Cardiac septum (tissue), 1 donor: ENCODE measurements at places on chromosomes 3 and 15.

DNA sequence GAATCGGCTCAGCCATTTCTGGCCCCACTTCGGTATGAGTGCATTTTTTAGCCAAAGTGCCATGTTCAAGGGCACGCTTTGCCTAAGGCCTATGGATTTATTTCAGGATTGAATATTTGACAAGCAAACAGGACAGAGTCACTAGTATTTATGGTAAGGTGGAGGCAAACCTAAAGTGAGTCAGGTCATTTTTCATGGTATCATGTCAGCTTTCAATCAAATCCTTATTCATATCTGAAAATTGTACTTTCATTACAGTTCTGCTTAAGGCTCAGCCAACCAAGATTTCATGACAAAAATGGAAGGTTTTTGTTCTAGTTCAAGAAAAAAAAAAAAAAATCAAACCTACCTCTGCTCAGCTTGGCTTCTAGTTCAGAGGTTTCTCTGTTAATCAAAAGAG lies 30.5 kb upstream of the ICE2 start:
- DNase-seq = no peak

- peak; percentile 60 for DNase-seq
Observed at GRCh38 chr15:77840991-77841775, 208.5 kb upstream of the LINGO1 start.

- no peak for DNase-seq
Observed at GRCh38 chr3:54251705-54252104, 129.4 kb downstream of the CACNA2D3 start.

GRCh38 chr3:109059264-109059663 lies 58.7 kb downstream of the MORC1 start:
- DNase-seq = no peak

DNA sequence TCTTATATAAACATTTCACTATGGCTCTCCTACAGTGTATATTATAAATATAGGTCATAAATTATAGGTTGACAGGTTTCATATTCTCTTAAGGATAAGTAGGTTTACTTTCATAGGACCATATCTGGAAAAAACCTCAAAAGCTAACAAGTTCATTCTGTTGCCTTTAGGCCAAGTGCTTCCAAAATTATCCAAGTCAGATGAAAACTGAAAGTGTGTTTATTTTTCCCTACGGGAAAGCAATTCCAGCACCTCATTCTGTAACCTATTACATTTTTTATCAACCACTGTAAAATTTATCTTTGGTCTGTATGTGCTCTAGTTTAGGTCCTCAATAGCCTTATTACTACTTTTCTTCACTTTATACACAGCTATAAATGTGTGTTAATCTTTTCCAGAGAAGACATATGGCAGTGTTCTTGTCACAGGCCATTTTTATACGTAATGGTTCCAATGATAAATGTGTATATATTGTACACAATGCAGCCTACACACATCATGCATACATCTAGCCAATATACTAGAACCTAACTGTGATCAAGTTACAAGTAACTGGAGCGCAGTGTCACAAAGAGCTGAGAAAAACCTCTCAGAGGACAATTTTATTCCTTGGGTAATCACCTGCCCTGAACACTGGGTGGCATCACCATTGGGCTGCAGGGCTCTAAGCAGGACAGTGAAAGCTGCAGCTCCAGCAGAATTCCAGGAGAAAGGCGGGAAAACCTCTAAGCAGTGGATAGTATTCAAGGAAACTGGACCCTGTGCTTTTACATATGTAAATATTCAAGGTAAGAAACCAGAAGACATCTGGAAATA lies 251.3 kb downstream of the CTNNB1 start:
- DNase-seq = no peak

DNA sequence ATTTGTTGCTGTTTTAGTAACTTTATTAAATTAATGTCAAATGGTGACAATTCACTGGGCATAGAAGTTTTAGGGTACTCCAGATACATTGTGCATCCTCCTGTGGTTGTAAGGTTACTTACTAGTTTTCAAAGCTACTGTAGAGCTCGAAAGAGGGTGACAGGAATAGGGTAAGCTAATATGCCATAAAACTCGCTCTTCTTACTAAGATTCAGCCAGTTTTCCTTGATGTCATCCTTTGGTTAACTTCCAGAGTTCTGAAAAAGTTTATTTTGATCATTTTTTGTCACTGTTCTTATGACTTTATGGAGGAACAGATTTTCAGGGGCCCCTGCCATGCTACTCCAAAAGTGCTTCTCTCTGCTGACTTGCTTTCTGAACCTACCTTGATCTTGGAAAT lies 334.8 kb downstream of the PLCL2 start:
- no peak for DNase-seq

GRCh38 chr15:56128081-56128480 lies 115.6 kb downstream of the RFX7 start:
- no peak for DNase-seq

DNA sequence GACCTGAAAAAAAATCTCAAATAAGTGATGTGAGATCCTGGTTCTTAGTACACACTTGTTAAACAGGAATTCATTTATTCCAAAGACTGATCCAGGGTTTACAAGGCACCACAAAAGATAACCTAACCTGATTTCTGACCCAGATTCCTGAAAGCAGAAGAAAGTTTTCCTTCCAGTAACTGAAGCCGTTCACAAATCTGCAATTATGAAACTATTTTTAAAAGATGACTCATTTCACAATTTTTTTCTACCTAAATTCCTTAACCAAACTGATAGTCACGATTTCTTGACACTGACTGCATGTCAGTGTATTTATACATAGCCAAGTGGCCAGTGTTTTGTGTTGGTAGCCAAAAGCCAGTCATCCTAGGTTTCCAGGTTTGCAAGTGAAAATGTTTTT lies 17.1 kb downstream of the SLC9A9 start:
- DNase-seq = no peak

DNA sequence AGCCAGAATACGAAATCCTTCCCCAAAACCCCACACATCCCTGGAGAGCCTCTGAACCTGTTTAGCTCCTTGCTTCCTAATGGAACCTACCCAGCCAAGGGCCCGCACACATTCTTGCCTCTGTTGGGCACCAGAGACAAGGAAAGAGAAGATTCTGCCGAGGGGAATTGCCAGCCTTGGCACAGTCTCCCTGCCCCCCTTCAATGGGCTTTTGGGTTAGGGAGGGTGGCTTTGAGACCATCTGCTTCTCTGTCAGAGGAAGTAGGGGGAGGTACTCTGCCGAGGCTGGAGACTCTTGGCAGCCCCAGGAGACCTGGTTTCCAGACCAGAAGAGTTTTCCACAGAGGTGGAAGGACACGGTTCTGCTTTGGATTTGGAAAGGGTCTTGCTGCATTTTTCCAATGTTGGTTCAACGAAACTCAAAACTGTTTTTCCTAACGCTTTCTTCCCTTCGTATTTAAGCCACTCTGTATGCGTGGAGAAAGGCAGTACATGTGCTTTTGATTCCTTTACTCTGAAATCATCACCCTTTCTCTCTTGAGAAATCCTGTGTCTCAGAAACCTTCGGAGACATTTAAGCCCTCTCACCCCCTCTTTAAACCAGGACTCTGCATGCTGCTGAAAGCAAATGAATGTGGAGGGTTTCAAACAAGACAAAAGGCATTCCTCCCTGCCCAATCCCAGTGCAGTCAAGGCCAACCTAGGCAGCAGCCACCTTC lies 78.8 kb upstream of the PRR23C start:
- DNase-seq = peak; percentile 71

DNA sequence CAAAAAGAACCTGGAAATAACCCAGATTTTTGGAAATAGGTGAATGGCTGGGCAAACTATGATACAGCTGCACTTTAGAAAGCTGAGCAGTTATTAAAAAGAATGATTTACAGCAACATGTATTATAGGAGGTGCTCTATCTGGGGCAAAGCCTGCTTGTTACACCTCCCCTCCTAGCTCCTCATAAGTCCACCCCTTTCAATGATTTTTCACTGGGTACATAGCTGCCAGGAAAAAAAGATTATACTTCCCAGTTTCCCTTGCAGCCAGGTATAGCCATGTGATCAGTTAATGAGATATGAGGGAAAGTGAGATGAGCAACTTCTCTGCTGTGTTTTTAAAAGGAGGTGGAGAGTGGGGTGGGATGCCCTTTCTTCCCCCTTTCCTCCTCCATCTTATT lies 97.7 kb downstream of the CHST2 start:
- DNase-seq = no peak

DNA sequence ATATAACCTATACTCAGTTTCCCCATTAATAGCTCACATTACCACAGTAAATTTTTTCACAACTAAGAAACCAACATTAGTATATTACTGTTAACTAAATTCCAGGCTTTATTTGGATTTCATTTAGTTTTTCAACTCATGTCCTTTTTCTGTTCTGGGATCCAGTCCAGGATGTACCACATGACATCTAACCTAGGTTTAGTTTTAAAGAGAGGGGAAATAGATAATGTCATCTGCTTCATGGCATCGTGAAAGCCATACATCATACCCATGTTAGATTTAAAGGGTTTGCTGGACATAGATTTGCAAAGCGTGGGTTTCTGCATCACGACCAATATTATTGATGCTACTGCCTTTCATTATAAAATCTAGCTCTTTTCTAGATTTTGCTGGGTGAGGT lies 33.2 kb upstream of the RPP14 start:
- no peak for DNase-seq

DNA sequence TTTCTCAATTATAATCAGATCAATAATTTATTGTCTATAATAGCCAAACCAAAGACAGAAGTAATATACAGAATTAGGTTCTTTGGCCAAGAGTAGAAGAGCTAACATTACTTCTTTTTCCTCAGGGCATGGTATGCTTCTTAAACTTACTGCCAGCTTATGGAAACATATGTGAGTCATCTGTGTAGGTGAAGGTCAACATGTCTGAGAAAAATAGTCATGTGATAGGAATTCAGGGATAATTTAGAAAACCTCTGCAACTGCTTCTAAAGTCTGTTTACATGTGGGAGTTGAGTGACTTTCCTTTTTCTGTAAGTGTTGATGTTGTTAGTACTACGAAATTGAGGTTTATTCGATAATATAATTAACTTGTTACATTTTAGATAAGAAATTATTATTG lies 19.2 kb upstream of the MAP6D1 start:
- DNase-seq = no peak

- DNase-seq = no peak
Observed at GRCh38 chr15:76776480-76776879, 128.7 kb downstream of the SCAPER start.

GRCh38 chr3:179658606-179659005 lies 5.8 kb downstream of the USP13 start:
- DNase-seq = no peak

DNA sequence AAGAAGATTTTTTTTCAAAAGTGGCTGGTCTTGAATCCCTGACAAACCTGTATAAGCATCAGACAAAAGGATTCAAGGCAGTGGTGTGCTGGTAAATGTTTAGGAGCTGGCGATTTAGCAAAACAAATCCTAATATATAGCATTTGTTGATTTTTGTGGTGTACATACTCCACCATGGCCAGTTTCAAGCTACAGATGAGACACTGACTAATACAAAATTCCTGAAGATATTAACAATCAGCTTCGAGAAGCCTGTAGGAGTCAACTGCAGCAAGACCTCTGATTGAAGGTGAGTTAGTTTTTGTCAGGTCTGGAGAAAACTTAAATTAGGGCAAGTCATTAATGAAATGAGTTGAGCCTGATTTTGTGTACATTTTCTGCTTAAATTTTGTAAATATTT lies 6.7 kb downstream of the STRIT1 start:
- no peak for DNase-seq

- no peak for DNase-seq
Observed at GRCh38 chr3:49158103-49158709, 7.9 kb downstream of the CCDC71 start.

DNA sequence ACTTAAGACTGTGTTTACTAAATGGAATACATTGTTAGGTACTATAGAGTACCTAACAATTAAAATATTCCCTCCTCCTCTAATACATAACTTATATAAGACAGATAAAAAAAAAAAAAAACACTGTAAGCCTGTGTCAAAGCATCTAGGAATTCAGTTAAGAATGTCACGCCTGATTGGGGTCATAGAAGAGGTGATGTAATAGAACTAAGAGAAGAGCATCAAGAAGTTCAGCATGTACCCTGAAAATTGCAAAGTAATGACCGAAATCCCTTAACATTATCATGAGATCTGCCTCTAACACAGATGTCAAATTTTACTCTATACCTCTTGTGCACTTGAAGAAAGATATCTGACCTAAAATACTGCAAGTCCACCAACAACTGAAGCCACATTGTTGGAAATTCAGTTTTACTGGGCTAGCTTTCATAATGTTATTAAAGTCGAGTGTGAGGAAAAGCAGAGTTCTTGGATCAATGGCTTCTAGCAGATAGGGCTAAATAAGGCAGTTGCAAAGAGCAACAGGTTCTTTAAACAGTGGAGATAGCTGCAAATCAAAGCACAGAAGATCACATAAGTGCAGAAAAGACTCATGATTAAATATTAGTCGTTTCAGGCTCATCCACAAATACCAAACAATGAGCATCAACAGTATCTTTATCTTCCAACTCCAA lies 75.0 kb downstream of the TBL1XR1 start:
- DNase-seq = no peak

DNA sequence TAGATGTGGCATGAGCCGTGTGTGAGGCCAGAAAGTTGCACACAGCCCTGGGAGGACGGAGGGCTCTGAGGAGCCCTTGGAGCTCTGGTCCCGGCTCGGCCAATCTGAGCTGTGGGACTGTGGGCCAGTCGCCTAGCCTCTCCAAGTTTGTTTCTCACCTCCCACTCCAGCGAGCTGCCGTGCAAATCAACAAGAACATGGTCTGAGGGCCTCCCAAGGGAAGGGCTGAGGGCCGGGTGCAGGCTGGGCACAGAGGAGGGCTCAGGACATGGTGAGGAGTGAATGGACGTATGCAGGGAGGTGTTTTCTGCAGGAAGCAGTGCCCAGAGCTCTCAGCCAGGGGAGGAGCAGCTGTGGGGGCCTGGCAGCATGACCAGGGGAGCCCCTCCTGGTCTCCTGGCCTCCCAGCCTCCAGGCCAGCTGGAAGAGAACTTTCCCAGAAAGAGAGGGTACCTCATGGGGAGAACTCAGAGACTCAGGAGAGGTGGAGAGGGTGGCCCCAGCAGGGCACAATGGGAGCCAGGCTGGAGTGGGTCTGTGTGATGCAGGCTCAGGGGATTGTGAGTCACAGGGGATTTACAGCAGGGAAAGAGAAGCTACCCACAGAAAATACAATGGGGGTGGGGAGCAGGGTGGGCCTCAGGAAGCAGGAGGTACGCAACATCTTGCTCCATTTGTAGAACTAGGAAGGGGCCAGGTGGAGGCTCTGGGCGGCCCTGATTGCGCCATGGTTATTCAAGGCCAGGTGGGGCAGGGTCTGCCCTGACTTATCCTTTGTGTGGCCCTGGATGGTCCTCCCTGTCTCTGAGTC lies 24.8 kb downstream of the PSTPIP1 start:
- no peak for DNase-seq
